ENCODE measurements at places on chromosomes 12 and 14.
A peak's percentile ranks its signal among the peaks of the same experiment; 100 is the strongest.

DNA sequence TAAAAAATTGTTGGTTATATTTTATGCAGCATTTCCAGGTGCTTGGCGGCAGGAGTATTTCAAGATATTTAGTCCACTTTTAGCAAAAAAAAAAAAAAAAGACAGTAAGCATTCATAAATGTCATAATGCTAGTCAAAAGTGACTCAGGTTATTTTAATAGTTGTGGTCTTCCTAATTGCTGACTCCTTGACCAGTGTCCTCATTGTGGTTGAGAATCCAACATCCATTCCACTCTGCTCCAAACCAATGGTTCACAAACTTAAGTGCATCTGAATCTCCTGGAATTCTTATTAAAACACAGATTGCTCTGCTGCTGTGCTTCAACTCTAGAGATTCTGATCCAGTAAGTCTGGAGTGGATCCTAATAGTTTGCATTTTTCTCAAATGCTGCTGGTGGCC lies 71.4 kb downstream of the AKAP6 start:
- no peak for DNase-seq

GRCh38 chr14:72952171-72952570 lies 25.9 kb downstream of the DCAF4 start:
- DNase-seq = no peak

DNA sequence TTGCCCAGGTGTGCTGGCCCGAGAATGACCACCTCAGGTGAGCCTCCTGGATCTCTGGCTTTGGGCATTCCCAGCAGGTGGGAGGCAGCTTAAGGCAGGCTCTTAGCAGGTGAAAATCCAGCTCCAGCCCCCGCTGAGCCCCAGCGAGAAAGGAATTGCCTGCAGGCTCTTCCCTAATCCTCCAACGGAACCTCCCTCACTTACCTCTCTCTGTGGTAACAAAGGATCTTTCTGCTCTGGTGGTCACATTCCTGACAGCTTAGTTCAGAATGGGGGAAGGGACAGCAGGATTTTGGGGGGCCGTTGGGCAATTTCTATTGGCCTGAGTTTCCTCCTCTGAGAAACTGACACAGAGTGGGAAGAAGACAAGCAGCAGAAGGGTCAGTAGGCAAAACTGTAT lies 116.0 kb upstream of the LHX5 start:
- DNase-seq = no peak

- DNase-seq = peak; percentile 48
These were observed 63.1 kb downstream of the ARL6IP4 start for GRCh38 chr12:123043536-123044001.

- DNase-seq = no peak
These were observed 18.6 kb downstream of the LARP4 start for GRCh38 chr12:50419112-50419909.

DNA sequence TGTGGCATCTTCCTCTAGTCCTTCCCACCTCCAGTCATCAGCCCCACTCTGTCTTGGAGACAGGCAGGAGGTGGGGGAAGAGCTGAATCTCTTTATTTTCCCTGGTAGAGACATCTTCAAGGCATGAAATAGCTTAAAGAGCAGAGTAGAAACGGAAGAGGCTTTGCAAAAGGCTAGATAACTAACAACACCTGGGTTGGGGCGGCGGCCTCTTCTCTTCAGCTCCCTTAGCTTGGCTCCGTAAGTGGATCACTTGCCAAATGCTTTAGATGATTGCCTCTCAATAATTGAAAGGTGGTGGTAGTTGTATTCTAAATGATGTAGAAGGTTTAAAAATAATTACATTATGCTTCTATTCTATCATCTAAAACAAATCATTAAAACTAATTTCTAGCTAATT lies 36.1 kb downstream of the SSPN start:
- no peak for DNase-seq

DNA sequence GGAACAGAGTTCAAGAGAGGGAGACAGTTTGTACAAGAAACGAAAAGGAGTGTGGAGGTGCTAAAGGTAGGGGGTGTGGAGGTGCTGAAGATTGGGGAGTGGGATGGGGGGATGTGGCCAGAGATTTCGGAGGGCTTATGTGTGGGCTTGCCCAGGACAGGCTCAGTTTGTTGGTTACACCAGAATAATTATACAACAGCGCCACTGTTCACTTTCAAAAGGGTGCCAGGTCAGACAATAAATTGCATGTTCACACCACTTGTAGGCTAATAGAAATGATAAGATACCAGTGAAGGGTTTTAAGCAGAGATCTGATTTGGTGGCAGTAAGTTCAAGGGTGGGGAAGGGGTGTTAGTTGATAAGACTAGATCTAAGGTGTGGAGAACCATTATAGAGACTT lies 75.3 kb downstream of the PRKCH start:
- DNase-seq = no peak

DNA sequence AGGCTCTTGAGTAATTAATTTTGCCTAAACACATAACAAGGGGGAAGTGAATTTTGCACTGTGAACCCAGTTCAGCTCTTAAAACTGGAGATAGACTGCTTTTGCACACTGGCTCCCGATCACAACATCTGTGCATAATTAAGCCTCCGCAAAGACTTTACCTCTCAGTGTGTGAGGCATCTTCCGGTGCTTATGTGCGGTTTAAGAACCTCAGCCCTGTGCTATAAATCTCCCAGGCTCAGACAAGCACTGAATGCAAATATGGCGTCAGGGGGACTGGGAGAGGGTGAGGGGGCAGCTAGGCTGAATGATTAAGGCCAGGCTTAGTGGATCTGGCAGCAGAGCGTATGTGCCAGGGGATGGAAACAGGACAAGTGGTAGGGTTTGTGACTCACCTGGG lies 103.3 kb downstream of the ADCK1 start:
- DNase-seq = no peak

- DNase-seq = no peak
These were observed 1.2 kb upstream of the HOXC11 start for GRCh38 chr12:53971686-53972085.

Data from stimulated activated CD8-positive, alpha-beta memory T cell treated with anti-CD3 and anti-CD28 coated beads, Interleukin-12 subunit alpha, Interleukin-12 subunit beta, amount 100 ng/mL, for 4 hours (primary cell).